Neural crest cell (in vitro differentiated cells): ENCODE measurements at places on chromosomes 4 and X.

- no peak for DNase-seq
Measured at GRCh38 chr4:28402751-28403150, 1542.1 kb downstream of the STIM2 start.

- DNase-seq, result no peak
Measured at GRCh38 chrX:11190745-11191510, 79.8 kb downstream of the HCCS start.

DNA sequence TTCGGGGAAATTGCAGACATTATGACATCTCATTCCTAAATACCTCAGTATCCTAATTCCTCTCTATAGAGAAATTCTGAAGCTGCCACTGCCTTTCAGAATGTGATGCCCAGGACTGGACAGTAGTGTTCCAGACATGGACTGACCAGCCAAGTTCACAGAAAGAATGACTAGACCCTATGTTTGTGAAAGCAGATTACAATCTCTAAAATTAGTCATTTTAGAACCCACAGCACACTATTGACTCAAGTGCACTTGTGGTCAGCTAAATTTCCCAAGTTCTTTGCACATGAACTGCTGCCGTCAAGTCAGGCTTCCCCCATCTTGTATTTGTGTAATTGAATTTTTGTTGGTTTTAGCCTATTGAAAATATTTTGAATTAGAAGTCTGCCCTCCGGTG lies 81.0 kb upstream of the ESX1 start:
- no peak for DNase-seq

DNA sequence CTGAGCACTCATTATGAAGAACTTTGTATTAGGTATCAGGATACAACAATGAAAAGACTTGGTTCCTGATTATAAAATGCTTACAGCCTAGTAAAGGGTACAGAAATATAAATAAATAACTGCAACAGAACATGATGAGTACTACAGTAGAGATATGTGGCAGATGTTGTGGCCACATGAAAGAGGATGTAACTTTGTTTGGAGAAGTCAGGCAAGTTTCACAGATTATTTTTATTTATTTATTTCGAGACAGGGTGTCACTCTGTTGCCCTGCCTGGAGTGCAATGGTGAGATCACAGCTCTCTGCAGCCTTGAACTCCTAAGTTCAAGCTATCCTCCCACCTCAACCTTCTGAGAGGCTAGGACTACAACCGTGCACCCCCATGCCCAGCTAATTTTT lies 15.8 kb upstream of the UBE2K start:
- no peak for DNase-seq

DNA sequence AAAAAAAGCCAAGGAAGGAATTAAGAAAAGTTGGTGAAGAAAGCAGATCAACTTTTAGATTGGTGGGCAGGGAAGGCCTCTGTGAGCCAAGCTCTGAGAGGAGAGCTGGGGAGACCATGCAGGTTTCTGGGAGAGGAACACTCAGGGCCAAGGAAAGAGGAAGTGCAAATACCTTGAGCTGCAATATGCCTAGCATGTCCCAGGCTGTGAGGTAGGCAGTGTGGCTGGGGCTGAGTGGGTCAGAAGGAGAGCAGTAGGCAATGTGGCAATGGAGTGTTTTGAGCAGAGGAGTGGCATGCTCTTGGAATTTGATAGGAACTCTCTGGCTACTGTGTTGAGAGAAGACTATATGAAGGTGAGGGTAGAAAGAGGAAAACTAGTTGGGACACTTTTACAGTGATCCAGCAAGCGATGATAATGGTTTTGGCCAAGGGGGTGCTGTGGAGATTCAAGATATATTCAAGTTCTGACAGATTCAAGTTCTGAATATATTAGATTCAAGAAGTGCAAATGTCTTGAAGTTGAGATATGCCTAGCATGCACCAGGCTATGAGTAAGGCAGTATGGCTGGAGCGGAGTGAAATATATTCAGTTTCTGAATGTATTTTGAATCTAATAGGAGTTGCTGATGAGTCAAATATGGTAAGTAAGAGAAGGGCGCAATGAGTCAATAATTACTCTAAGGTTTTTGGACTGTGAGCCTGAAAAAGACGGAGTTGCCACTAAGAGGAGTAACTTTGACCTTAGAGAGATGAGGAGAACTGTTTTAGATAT lies 172.5 kb downstream of the CAMK2D start:
- DNase-seq, result no peak

GRCh38 chr4:153579872-153580271 lies 104.2 kb upstream of the TLR2 start:
- no peak for DNase-seq

DNA sequence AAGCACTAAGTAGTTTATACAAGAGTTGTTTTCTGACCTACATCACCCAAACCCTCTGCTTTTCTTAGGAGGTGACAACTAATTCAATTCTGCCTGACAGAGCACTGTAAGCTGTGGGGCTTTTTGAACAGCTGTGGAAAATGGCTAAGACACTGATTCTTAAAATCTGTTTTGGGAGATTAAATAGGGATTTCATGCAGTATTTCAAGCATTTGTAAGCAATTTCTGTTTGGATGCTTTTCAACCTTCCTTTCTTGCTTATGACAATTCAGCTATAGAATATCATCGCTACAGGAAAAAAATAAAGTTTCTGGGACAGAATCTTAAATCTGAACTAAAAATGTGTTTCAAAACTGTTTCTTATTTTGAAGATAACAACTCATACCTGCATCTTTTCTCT lies 459.5 kb downstream of the RAPGEF2 start:
- no peak for DNase-seq

DNA sequence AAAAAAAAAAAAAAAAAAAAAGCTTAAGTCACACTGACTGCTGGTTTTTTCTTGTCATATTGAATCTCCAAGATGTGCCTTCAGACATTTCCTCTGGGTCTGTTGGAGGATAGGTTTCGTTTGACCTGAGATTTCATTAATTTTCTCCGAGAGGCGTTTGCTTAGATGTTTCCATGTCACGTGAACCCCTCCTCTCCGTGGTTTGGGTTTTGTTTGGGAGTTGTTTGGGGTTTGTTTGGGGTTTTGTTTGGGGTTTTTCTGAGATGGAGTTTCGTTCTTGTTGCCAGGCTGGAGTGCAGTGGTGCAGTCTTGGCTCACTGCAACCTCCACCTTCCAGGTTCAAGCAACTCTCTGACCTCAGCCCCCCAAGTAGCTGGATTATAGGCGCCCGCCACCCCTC lies 40.8 kb upstream of the DHRSX start:
- no peak for DNase-seq

DNA sequence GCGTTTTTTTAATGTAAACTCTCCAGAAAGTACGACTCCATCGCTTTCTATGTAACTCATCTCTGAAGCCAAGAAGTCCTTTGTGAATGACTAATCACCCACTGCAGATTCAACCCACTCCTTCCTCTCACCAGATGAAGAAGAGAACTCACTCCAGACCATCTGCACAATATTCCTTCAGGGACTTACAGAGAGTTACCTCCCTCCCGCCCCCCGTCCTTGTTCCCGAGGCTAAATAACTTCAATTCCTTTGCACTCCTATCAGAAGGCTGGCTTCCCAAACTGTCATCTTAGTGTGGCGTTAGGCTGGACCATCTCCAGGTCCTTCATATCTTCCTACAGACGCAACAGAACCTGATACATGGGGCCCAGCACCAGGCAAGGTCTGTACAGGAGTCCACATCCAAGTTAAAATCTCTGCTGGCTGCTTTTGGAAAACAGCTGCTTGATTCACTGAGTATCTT lies 82.4 kb downstream of the AFAP1 start:
- no peak for DNase-seq

DNA sequence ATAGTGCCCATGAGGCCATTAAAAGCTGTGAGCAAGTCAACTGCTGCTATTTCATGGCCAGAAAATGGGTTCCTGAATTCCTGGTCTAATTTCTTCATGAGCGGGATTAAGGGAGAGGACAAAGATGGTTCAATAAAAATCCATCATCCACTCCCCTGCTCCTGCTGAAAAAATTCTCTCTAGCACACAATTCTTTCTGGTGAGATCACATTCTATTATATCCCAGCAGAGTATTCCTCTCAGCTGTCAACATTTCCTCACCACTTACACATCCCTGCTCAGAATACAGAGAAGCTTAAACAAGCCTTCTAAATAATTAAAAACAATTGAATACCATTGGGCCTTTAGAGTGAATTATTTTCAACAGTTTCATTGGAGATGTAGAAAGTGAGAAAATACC lies 9.5 kb downstream of the CT47C1 start:
- no peak for DNase-seq

GRCh38 chr4:186982160-186982559 lies 258.5 kb upstream of the FAT1 start:
- DNase-seq, result no peak

GRCh38 chr4:181688432-181688831 lies 554.8 kb upstream of the TENM3 start:
- no peak for DNase-seq

- no peak for DNase-seq
Measured at GRCh38 chrX:46693149-46693548, 65.8 kb downstream of the SLC9A7 start.

DNA sequence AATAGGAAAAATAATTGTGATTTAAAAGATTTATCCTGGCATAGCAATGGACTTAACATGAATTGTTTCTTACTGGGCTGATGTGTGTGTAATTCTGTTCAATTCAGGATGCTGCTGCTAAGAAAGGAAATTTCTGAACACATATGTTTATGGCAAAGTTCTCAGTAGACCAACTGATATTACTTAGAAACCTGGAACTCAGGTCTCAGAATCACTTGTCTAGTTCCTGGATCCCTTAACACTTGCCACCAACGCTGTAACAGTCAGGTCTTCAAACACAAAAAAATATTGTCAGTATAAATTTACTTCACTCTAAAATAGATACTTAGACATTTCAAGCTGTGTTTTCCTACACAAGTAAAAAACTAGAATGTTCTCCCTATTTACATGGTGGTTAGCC lies 5.5 kb downstream of the CASP3 start:
- no peak for DNase-seq

DNA sequence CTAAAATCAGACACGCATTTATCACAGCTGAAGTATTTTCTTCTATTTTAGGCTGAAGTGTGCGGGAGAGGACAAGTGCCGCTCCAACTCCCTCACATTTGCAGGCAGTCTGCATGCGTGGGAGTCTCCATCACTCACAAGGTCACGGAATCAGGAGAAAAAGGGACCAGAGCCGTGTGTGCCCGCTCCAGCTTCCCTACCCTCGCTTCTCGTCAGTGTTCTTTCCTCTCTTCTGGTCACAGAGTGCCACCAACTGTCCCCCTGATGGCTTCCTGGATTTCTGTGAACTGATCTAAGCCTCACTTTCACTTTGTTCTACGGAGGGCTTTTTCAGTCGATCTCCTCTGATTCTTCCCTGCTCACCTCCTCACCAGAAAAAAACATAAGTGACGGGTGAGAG lies 407.4 kb upstream of the AADAT start:
- DNase-seq, result no peak

- no peak for DNase-seq
Measured at GRCh38 chr4:16521156-16521915, 295.1 kb upstream of the TAPT1 start.

DNA sequence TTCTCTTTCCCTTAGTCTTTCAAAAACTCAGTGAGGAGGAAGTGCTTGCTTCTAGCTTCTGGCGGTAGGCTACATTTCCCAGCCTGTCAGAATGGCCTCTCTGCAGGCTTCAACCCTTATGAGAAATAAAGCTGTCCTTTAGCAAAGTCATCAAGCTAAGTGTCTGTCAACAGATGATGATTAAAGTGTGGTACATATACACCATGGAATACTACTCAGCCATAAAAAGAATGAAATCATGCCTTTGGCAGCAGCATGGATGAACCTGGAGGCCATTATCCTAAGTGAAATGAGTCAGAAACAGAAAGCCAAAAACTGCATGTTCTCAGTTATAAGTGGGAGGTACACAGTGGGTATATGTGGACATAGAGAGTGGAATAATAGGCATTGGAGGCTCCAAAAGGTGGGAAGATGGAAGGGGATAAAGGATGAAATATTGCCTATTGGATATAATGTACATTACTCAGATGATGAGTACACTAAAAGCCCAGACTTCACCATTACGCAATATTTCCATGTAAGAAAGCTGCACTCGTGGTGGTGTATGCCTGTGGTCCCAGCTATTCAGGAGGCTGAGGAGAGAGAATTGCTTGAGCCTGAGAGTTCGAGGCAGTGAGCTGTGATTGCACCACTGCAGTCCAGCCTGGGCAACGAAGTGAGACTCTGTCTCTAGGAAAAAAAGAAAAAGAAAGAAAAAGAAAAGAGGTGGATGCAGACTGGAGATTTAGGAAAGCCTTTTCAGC lies 7.9 kb downstream of the TRIM2 start:
- DNase-seq, result no peak

GRCh38 chr4:175460414-175460813 lies 351.6 kb downstream of the GPM6A start:
- DNase-seq, result no peak

- DNase-seq, result no peak
Measured at GRCh38 chr4:186852964-186853391, 129.3 kb upstream of the FAT1 start.

DNA sequence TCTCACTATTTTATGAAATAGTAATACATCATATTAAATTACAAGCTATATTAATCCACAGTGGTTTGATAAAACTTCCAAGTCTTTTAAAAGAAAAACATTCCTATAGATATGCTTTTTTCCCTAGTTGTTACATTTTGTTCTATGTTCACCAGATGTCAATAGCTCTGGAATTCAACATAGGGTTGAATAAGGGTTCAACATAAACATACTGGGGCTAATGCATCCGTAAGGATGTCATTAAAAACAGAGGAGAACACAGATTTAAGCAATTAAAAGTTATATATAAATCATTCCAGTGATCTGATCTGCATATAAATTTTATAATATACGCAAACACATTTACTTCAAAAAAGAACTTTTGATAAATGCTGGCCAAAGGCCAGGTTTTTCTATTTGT lies 32.5 kb downstream of the SULT1B1 start:
- DNase-seq, result no peak

DNA sequence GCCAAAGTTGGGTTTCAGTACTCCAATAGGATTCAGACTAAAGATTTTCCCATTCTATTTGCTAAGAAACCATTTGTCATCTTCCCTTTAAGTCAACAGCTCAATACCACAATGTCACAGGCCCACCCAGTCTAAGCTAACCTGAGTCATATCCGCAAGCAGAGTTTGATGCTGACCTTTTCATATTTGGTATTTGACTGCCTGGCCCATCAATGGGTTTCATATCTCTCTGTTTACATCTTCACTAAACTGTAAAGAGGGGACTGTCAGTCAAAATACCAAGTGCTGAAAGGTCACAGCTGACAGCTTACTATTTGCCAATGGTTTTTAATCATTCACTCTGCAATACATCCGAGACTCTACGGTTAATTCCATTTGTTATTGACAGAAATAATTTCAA lies 707.5 kb upstream of the ACTRT1 start:
- DNase-seq, result no peak

GRCh38 chrX:19785647-19786046 lies 101.8 kb downstream of the SH3KBP1 start:
- no peak for DNase-seq

DNA sequence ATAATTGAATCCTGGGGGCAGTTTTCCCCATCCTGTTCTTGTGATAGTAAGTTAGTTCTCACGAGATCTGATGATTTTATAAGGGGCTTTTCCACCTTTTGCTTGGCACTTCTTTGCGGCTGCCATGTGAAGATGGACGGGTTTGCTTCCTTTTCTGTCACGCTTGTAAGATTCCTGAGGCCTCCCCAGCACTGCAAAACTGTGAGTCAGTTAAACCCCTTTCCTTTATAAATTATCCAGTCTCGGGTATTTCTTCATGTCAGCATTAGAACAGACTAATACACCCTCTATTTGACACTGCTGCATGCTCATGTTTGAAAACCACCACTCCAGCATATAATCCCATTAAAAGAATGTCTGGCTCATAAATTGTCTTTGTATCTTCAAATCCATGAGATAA lies 264.4 kb upstream of the ITM2A start:
- no peak for DNase-seq

GRCh38 chr4:185249105-185249504 lies 39.7 kb downstream of the SNX25 start:
- no peak for DNase-seq
